ENCODE measurements at places on chromosomes 16 and 17.

- DNase-seq = no peak
Measured at GRCh38 chr17:73941919-73942530, 261.5 kb upstream of the RPL38 start.

DNA sequence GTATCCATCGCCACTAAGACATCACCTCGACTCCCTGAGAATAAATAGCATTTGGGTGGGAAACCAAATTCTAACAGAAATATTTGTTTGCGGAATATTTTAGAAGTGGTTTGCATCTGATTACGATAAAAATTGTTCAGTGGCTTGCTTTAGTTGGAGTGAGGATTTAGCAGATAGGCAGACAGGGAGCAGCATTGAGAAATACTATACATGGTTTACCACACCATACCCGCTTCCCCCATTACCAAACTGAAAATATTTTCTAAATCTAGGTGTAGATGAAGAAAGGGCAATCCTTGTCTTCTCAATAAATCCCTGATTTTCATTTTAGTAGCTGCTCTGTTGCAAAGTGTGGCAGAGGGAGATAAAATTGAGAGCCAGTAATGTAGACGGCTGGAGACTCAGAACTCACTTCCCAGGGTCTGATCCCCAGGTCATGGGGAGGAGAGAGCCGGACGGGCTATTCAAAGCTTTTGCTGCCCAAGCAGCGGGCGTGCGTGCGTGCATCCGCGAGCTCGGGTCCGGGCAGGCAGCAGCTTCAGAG, 808 bp upstream of the BAHCC1 start:
- no peak for DNase-seq

GRCh38 chr16:55658898-55659420, 3.2 kb downstream of the SLC6A2 start:
- no peak for DNase-seq

DNA sequence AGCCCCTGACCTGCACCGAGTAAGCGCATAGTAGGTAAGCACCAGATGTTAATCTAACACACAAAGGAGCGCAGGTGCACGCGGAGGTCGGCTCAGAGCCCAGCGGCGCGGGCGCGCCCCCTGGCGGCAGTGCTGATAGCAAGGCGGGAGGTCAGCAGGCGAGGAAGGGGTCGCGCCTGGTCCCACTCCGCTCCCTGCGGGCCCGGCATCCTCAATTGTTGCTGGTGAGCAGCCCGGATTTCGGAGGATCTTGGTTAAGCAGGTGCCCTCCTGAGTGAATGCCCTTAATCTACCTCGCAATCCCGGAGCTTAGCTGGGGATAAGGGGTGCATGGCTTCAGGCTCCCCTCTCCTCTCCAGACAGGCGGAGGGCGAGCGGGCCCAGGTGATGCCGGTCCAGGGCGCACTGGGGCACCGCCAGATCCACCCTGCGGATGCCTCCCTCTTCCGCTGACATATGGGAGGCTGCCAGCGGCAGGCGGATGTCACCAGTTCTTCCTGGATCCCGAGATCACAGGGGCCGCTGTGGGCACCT, 4.0 kb upstream of the WNT3 start:
- peak; percentile 51 for DNase-seq

DNA sequence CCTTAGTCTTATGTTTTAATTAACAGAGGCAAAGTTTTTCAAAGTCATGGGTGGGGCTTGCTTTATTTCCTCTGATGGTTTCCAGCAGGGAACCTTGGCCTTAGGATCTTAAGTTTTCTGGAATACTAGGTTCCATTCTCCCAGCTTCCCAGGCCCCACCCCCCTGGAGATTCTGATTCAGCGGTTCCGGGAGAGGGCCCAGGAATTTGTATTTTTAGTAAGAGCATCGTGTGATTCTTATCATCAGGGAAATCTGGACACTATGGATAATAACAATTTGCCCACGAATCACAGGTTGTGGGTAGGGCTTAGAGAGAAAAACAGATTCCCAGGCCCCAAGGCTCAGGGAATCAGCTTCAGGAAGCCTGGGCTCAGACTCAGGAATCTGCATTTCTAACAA, 263.6 kb downstream of the NTN1 start:
- no peak for DNase-seq

DNA sequence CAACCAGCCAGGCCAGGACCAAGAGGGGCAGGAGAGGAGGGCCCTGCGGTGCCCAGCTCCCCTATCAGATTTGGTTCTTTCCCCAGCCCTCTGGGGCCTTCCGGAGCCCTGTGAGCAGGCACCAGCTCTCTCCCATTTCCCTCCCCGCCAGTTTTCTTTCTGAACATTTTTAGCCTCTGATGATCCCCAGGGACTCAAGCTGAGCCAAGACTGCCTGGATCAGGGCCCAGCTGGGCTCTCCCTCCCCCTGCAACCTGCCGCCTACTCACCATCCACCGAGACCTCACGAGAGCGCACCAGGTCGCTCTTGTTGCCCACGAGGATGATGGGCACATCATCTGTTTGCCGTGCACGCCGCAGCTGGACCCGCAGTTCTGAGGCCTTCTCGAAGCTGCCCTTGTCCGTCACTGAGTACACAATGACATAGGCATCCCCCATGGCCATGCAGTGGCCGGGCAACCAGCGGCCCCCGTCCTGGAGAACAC, 2.0 kb downstream of the RRAD start:
- DNase-seq = no peak

DNA sequence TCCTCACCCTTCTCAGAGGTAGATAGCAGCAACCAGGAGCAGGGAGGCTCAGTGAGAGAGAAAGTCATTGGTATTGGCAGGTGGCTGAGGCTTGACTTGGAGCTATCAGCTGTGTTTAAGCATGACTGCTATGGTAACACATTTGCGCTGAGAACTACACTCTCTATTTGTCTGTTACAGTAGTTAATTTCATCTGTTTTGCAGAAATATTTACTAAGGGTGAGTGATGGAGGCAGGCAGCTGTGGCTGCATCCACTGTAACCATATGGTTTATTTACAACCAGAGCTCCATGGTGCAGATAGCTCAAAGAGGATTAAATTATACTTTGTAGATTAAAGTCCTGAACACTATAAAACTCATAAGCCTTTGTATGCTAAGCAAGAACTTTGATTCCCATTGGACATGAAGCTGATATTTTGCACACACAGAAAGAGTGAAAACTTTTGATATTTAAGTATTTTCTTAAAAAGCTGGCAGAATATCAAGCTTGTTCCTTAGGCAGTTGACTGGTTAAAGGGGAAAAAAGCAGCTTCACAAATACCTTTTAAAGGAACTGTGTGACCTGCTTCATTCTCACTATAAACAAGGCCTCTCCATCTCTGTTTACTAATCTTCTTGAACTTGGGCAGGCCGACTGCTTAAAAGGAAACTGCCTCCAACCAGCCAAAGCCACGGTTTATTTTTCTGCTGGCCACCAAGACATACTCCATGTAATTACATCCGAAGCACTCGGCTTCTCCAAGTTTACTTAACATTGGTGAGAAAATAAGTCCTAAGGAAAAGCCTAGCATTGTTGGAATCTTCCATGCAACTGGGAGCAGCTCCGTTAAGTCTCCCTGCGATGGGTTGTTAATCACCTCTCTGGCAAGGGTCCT, 299.8 kb upstream of the ZFHX3 start:
- DNase-seq = no peak

GRCh38 chr17:69710926-69711325, 296.4 kb downstream of the MAP2K6 start:
- DNase-seq = no peak

- DNase-seq = no peak
Measured at GRCh38 chr17:82840431-82840831, 609 bp upstream of the ZNF750 start.

- DNase-seq = peak; percentile 61
Measured at GRCh38 chr16:11224096-11224893, 31.7 kb downstream of the SOCS1 start.

DNA sequence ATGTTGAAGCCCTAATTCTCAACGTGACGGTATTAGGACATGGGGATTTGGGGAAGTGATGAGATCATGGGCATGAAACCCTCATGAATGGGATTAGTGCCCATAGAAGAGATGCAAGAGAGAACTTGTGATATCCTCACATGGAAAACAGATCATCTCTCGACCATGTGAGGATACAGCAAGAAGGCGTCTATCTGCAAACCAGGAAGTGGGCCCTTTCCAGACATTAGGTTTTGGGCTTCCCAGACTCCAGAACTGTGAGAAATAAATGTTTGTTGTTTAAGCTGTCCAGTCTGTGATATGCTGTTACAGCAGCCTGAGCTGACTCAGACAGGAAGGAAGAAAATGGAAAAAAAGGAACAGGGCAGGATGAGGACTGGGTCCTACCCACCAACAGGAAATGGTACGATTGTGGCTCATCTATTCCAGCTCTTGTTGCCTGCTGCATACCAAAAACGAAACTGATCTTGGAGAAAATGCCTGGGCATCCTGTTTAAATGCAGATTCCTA, 21.9 kb upstream of the SSTR2 start:
- no peak for DNase-seq

DNA sequence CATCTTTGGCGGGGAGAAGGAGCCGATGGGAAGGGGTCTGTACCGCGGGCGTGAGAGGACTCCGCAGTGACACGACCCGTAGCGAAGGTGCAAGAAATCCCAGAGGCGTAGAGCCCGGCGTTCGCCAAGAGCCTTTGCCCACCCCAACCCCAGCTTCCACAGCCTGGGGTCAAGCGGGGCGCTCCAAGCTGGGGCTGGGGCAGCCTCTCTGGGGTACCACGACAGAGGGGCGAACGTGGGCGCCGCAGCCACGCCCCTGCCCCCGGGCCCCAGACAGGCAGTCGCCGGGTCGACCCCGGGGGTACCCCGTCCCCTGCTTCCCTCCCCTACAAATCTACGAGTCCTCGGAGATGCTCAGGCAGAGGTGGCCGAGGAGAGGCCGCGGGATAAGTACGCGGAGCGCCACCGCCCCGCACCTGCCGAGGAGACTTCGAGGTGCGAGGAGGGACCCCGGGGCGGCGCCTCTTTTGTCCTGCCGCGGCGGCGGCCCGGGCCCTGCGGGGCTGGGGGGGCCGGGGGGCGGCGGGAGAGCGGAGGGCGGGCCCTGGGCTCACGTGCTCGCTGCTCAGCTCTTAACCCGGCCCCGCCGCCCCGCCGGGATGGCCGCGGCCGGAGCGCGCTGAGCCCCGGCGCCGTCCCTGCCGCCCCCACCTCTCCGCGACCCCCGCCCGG, at the start of gene ADAM11:
TSS of gene ADAM11 (plus strand) at position 575 of the 672 bp plus-strand sequence. CDS start 212 bp downstream, outside the sequence.
- no peak for DNase-seq

DNA sequence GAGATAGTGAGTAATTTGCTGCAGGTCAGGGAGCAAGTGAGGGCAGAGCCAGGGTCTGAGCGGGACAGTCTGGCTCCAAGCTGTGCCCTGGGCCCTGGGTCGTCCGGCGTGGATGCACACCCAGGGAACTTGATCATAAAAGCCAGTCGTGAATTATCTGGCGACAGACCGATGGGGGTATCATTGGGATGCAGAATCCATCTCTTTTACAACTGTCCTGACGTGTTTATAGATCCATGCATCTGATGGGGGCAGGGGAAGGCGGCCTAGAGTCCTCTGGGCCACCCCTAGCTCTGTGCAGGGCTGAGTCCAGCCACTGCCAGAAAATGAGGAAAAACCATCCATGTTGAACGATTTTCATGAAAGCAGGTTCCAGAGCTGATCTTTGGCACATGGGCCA, 332.8 kb downstream of the C16orf95 start:
- no peak for DNase-seq

- no peak for DNase-seq
Measured at GRCh38 chr17:70552230-70552981, 383.1 kb downstream of the KCNJ2 start.

GRCh38 chr16:19135201-19135842, 21.6 kb downstream of the ITPRIPL2 start:
- no peak for DNase-seq
